ENCODE measurements at places on chromosomes 11 and 22. TPM values are rescaled to one million over a fixed set of nuclear protein-coding genes. Genes with fewer than 3 reads are reported as not detected.

GDPD5 gene
- total RNA-seq = 7.2 TPM

FZD4 gene
- total RNA-seq = 0.06 TPM

ST14 gene
- 0.06 TPM for total RNA-seq

BDNF gene
- not detected for total RNA-seq
